ENCODE measurements at places on chromosomes 7 and 10. TPM values are rescaled to one million over a fixed set of nuclear protein-coding genes. Genes with fewer than 3 reads are reported as not detected.

- DNase-seq = no peak
These were observed 85.5 kb downstream of the NKX6-2 start for GRCh38 chr10:132700156-132701098.

- no peak for DNase-seq
These were observed 443.7 kb downstream of the GLRX3 start for GRCh38 chr10:130579913-130580312.

- no peak for DNase-seq
These were observed 33.9 kb downstream of the BNIP3 start for GRCh38 chr10:131947631-131948347.

DNA sequence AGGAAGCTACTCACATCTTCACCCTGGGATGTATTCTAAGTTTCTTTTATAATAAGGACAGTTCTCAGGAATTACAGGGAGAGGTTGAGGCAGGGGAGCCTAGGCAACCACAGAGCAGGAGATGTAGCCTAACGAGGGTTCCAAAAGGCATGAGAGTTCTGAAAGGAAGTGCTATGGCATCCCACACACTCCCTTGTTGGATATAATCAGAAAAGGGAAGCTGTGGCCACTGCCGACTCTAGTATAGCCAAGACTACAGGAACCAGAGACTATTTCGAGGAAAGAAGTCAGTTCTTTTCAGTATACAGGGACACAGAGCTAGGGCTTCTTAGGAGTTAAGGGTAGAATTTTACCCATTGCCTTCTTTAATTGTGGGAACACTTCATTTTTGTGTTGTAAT lies 11.0 kb downstream of the PRR15 start:
- DNase-seq = no peak

DNA sequence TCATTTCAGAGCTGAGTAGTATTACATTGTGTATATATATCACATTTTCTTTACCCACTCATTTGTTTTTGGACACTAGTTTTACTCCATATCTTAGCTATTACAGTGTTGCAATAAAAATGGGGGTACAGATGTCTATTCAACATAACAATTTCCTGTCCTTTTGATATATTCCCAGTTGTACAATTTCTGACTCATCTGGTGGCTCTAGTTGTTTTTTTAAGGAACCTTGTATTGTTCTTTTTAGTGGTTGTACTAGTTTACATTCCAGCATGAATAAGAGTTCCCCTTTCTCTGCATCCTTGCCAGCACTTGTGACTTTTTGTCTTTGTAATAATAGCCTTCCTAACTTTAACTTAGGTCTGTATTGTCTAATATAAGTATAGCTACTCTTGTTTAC lies 739.9 kb downstream of the XPNPEP1 start:
- no peak for DNase-seq

GRCh38 chr10:69662173-69662877 lies 32.3 kb downstream of the FAM241B start:
- DNase-seq = no peak

DNA sequence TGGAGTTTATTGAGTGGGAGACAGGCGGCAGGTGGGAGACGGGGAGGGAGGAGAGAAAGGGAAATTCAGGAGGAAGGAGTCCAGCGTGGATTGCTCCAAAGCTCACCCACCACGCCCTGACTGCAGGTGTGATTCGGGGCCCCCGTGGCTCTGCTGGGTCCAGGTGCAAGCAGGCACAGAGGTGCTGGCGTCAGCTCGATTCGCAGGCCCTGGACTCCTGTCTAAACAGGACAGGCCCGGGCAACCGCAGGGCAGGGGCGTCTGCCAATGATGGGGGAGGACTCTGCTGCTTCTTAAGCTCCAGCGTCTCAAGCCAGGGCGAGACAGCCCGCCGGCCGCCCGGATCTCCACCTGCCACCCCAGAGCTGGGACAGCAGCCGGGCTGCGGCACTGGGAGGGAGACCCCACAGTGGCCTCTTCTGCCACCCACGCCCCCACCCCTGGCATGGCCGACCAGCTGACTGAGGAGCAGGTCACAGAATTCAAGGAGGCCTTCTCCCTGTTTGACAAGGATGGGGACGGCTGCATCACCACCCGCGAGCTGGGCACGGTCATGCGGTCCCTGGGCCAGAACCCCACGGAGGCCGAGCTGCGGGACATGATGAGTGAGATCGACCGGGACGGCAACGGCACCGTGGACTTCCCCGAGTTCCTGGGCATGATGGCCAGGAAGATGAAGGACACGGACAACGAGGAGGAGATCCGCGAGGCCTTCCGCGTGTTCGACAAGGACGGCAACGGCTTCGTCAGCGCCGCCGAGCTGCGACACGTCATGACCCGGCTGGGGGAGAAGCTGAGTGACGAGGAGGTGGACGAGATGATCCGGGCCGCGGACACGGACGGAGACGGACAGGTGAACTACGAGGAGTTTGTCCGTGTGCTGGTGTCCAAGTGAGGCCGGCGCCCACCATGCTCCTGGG lies at the start of gene CALML3:
CALML3 (plus strand) TSS at position 321 of the 920 bp plus-strand sequence; CDS start at position 446, 125 bp downstream.
- no peak for DNase-seq

DNA sequence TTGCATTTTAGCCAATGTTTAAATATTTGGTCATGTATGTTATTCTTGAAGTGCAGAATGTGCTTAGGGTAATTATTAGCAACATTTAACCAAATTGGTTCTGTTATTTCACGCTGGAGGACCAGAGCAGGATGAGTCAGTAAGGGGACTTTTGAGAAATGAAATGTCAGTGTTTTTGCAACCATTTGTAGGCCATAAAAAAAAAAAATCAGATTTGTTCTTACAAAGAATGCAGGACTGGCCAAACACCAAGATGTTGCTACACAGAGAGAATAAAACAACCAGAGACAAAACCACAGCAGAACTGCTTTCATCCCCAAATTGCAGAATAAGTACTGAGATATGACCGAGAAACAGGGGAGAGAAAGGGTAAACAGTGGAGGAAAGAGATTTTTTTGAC lies 62.1 kb downstream of the TPST1 start:
- no peak for DNase-seq

GRCh38 chr7:118420888-118421287 lies 196.4 kb downstream of the ANKRD7 start:
- DNase-seq = no peak

GRCh38 chr7:21717323-21717722 lies 174.5 kb downstream of the DNAH11 start:
- DNase-seq = no peak

DNA sequence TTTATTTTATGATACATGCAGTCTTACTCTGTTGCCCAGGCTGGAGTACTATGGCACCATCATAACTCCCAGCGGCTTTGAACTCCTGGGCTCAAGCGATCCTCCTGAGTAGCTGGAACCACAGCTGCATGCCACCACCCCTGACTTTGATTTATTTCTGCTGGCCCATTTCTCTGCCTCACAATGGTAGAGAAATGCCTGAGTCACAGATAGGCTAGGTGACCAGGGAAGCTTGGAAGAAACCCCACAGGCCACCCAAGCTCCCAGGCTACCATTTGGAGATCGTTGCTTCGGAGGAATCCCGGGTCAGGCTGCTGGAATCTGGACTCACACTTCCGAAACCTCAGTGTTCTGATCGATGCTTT lies 17.4 kb upstream of the BAIAP2L1 start:
- DNase-seq = no peak

DNA sequence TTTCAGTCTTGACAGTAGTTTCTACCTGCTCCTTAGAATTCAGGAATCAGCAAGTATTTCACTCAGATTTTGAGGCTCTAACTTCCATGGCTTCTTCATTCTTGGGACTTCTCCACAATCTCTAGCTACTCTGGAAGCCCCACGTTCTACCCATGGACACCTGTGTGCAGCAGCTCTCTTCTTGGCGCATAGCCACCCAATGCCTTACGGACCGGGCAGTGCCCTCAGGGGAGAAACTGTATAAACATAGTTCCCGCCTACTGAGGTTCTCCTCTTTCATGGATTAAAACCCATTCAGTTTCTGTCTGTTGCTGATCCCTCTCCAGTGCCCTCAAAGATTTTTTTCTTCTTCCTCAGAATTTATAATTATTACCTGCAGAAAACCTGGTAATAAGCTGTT lies 177.1 kb downstream of the SORCS1 start:
- DNase-seq = no peak

- DNase-seq = peak; percentile 84
These were observed 93.3 kb downstream of the FAM53B start for GRCh38 chr10:124650820-124651401.

- no peak for DNase-seq
These were observed 187.1 kb downstream of the MLLT10 start for GRCh38 chr10:21721000-21721665.

GRCh38 chr10:3909339-3909738 lies 124.3 kb upstream of the KLF6 start:
- DNase-seq = no peak

- no peak for DNase-seq
These were observed 5.6 kb upstream of the PCGF5 start for GRCh38 chr10:91214911-91215310.

DNA sequence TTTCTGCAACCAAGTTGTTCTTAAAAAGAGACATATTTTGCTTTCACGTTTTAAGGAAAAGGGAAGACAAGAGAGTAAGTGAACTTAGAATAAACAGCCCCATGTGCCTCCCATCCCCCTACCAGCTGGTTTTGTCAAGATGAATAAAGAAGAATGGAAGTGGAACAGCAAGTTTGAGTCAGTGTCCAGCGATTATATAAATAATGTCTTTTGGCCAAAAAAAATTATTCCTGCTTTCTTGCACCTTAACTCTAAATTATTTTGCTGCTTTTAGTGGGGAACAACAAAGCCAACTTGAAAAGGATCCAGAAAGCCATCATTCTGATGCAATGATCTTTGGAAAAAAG lies 82.4 kb upstream of the TRIL start:
- DNase-seq = no peak

- DNase-seq = no peak
These were observed 11.2 kb downstream of the DGKI start for GRCh38 chr7:137835486-137836112.

- DNase-seq = peak; percentile 11
These were observed 99.1 kb downstream of the GRID1 start for GRCh38 chr10:86267286-86268195.

GRCh38 chr10:35336084-35336831 lies at the start of gene CCNY:
Gene CCNY, plus strand, starts transcription at chr10:35336509. Its CDS starts 545 bp downstream, at chr10:35337054.
- DNase-seq = peak; percentile 82

- no peak for DNase-seq
These were observed 59.4 kb downstream of the PLCE1 start for GRCh38 chr10:94052866-94053791.

DNA sequence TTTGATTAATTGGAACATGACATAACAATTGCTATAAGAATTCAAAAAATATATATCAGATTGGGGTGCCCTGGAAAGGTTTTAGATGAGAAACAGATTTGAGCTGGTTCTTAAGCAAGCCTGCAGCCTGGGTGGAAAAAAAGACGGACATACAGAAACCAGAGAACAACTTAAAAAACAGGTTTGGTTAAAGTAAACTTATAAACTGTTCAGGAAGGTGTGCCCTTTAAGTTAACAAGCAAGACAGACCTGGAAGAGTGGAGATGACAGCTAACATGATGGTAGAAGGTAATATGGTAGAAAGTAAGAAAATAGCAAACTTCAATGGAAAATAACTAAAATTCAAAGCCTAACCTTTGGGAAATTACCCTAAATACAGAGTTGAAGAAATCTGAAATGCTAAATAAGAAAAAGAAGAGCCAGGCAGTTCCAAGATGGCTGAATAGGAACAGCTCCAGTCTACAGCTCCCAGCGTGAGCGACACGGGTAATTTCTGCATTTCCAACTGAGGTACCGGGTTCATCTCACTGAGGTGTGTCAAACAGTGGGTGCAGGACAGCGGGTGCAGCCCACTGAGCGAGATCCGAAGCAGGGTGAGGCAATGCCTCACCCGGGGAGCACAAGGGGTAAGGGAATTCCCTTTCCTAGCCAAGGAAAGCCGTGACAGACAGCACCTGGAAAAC lies 52.2 kb downstream of the CADPS2 start:
- DNase-seq = no peak

- no peak for DNase-seq
These were observed 122.6 kb downstream of the PON1 start for GRCh38 chr7:95201727-95202126.

GRCh38 chr10:78164702-78165101 lies 131.0 kb downstream of the RPS24 start:
- DNase-seq = no peak

DNA sequence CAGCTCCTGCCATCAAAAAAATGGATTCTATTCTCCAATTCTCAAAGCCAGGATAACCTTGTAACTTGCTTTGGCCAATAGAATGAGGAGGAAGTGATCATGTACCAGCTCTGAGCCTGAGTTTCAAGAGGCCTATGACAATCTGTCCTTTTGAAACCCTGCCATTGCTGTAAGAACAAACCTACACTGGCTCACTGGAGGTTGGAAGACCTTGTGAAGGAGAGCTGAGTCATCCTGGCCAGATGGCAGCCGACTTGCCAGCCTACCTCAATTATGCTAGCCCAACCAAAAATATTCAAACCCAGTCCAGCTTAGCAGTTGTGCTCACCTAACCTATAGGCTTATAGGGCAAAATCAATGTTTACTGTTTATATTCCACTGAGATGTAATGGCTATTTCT lies 93.0 kb downstream of the HGF start:
- no peak for DNase-seq

GRCh38 chr10:78602201-78602932 lies 466.4 kb upstream of the ZMIZ1 start:
- DNase-seq = no peak

DNA sequence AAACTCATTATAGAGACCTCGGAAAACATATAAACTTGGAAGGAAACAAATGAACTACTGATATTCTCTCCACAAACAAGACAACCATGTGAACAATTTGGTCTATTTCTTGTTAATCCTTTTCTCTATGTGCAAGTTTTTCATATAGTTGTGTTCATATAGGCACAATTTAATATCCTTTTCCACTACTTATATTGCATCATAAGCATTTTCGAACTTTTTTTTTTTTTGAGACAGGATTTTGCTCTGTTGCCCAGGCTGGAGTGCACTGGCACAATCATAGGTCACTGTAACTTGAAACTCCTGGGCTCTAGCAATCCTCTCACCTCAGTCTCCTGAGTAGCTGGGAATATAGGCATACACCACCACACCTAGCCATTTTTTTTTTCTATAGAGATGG lies 5.2 kb downstream of the PEX1 start:
- DNase-seq = no peak

- no peak for DNase-seq
These were observed 62.6 kb upstream of the EFCAB10 start for GRCh38 chr7:105643851-105644250.

TDRD1 gene
- not detected for total RNA-seq

ZNF862 gene
- total RNA-seq = 24.9 TPM

FAM25A gene
- total RNA-seq = not detected

CREM gene
- 78.3 TPM for total RNA-seq

VWDE gene
- total RNA-seq = 4.4 TPM

OR2A5 gene
- total RNA-seq = not detected

AKR1C3 gene
- total RNA-seq = 3.9 TPM

OPN1SW gene
- total RNA-seq = not detected

PIK3CG gene
- total RNA-seq = 53.1 TPM

CC2D2B gene
- 0.34 TPM for total RNA-seq
